LoVo (cell line): ENCODE measurements at places on chromosomes 4 and X.
A peak's percentile ranks its signal among the peaks of the same experiment; 100 is the strongest.

DNA sequence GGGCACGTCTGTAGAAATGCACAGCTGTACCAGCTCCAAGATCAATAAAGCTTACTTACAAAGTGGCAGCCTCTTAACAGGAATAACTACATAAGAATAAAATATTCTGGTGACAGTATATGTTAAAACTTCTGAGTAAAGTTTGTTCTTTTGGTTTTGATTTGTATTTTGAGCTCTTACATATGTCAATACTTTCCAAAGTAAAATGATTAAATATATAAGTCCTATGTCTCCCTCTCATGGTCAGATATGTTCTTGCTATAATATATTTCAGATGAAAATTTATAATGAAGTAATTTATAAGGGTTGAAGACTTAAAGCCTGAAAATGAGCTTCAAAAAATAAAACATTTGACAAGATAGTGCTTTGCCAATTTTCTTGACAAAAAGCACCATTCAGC, 254.4 kb downstream of the NPFFR2 start:
- DNase-seq, result peak; percentile 5

DNA sequence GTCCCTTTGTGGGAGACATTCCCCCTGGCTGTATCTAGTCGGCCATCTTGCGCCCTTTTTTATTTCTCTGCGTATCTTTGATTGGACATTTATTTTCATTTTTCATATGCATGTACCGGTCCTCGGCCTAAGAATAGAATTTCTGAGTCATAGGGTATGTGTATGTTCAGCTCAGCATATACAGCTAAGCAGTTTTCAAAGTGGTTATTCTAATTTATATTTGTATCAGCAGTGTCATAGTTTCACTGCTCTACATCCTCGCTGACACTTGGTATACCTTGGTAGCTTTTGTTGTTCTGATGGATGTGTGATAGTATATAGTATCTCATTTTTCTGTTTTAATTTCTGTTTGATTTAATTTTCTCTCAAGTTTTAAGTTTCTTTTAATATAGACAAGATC, 38.7 kb downstream of the BEX3 start:
- no peak for DNase-seq

GRCh38 chrX:151711154-151711553, 4.7 kb upstream of the FATE1 start:
- no peak for DNase-seq

GRCh38 chr4:122687531-122688061, 44.9 kb upstream of the BBS12 start:
- DNase-seq, result no peak

GRCh38 chr4:67687636-67688035, 13.3 kb downstream of the UBA6 start:
- no peak for DNase-seq

GRCh38 chr4:159856451-159856850, 753.6 kb downstream of the RAPGEF2 start:
- no peak for DNase-seq

GRCh38 chrX:19846995-19847790, 40.2 kb downstream of the SH3KBP1 start:
- DNase-seq, result no peak

GRCh38 chrX:140099221-140099620, 133.9 kb upstream of the CXorf66 start:
- DNase-seq, result no peak

DNA sequence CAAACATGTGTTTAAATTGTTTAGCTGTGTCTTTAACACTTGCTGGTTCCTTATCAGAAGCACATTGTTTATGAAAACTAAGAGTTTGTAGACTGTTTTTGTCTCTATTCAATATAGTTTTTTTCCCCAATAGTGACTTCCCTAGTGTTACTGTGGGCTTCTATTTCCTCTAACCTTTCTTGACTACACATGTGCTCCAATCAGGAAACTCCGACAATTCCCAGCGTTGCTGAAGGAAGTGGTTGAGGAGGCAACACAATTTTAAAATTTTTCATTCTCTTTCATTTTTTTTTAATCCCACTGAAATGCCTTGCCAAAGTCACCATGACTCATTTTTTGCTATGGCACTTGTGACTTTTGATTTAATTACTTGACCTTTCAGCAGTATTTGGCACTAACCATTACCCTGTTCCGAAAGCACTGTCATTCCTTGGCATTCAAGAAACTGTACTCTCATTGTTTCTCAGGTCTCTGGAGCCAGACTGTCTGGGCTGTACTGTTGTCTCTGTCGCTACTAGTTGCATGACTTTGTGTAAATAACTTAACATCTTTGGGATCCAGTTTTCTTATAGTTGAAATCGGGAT, 67.6 kb upstream of the FREM3 start:
- DNase-seq, result peak; percentile 38

DNA sequence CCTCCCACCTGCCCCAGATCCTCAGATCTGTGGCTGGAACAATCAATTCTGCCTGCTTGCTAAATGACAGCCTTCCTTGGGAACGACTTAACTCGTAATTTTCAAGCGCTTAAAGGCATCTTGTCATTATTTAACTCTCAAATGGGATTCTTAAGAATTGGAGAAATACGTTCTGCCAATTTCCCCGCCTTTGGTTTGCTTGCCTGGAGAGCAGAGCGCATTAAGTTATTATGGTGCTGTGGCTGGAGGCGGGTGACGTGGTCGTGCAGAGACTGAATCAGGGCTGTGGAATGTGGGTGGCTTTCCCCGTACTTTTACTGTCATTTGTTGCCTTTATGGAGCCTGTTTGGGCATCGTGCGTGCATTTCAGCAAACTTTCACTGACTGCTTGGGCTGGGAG, 78.9 kb upstream of the PSAPL1 start:
- peak; percentile 10 for DNase-seq

- DNase-seq, result no peak
Observed at GRCh38 chr4:182555997-182556418, 312.8 kb downstream of the TENM3 start.

- DNase-seq, result no peak
Observed at GRCh38 chrX:48883729-48884128, 13.8 kb downstream of the TIMM17B start.

DNA sequence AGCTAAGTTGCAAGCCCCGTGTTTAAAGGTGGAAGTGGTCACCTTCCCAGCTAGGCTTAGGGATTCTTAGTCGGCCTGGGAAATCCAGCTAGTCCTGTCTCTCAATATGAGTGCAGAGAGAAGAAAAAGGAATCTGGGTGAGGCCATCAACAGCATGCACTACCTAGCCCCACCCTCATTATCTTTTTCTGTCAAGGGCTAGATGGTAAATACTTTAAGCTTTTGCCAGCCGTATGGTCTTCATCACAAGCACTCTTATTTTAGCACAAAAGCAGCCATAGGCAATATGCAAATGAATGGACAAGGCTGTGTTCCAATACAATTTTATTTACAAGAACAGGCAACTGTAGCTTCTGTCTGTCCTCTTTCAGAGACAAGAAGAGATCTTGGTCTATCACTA, 282.9 kb downstream of the ZNF674 start:
- DNase-seq, result peak; percentile 70

GRCh38 chr4:143473334-143474126, 40.0 kb upstream of the SMARCA5 start:
- no peak for DNase-seq

- no peak for DNase-seq
Observed at GRCh38 chrX:78658414-78658813, 714 bp downstream of the RTL3 start.

GRCh38 chr4:40587826-40588225, 41.8 kb downstream of the RBM47 start:
- no peak for DNase-seq

DNA sequence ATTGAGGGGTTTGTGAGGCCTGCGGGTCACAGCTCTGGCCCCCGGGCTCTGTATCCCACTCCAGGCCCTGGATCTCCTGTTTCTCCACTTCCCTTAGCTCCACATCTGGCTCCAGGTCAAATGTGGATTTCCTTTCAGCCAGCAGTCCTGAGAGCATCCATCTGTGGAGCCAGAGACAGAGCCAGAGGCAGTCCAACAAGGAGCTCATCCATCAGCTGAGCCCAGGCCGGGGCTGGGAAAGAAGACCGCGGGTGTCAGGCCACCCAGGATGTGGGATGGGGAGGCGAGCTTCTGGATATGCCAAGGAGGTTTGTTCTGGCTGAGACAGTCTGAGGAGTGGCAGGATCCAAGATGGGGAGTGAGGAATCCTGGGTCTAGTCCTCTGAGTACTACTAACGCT, 91.7 kb downstream of the EFNB1 start:
- DNase-seq, result no peak

GRCh38 chrX:85140964-85141363, 102.6 kb downstream of the SATL1 start:
- no peak for DNase-seq

GRCh38 chr4:49044270-49044669, 58.2 kb downstream of the CWH43 start:
- no peak for DNase-seq

- DNase-seq, result no peak
Observed at GRCh38 chr4:43331226-43332051, 438.9 kb downstream of the GRXCR1 start.

DNA sequence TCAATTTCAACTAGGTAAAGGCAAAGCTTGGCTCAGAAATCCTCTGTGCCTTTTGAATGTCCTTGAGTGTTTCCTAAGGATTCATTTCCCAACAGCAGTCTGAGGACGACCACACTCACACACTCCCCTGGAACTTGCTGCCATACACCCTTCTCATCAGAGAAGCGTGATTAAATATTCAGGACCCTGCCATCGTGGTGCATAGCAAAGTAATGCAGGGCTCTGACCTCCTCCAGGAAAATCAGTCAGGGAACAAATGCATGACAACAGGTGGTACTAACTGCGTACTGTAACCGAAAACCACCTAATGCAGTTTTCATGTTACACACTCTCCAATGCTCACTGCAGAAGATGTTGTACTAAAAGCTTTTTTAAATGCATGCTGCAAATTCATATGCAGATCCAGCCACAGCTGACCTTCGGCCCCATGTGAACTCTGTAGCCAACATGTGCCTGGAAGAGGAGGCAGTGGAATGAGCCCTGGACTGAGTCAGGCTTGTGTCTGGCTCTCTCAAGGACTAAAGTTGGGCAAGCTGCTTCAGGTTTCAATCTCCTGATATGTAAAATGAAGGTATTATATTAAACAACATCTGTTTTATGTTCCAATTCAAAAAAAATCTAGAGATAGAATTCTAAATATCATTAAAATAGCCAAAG, 238.3 kb downstream of the KCNIP4 start:
- DNase-seq, result no peak

DNA sequence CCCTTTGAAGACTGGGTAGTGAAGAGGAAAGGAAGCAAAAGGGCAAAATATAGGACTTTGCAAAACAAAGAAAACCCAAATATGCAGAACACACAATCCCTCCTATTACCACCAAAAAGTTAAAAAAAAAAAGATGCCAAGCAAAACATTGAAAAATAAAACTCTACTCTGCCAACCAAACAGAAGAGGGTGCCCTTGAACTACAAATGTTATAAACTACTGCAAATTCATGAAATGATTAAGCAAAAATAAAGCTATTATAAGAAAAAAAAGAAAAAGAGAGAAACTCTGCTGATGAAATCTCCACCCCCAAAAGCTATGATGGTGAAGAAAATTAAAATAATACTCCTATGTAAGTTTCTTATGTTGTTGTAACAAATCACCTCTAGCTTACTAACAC, 168.5 kb upstream of the STK26 start:
- no peak for DNase-seq

- no peak for DNase-seq
Observed at GRCh38 chr4:184282251-184282713, 64.6 kb upstream of the ENPP6 start.

- no peak for DNase-seq
Observed at GRCh38 chr4:76779740-76780459, 118.0 kb downstream of the SOWAHB start.

DNA sequence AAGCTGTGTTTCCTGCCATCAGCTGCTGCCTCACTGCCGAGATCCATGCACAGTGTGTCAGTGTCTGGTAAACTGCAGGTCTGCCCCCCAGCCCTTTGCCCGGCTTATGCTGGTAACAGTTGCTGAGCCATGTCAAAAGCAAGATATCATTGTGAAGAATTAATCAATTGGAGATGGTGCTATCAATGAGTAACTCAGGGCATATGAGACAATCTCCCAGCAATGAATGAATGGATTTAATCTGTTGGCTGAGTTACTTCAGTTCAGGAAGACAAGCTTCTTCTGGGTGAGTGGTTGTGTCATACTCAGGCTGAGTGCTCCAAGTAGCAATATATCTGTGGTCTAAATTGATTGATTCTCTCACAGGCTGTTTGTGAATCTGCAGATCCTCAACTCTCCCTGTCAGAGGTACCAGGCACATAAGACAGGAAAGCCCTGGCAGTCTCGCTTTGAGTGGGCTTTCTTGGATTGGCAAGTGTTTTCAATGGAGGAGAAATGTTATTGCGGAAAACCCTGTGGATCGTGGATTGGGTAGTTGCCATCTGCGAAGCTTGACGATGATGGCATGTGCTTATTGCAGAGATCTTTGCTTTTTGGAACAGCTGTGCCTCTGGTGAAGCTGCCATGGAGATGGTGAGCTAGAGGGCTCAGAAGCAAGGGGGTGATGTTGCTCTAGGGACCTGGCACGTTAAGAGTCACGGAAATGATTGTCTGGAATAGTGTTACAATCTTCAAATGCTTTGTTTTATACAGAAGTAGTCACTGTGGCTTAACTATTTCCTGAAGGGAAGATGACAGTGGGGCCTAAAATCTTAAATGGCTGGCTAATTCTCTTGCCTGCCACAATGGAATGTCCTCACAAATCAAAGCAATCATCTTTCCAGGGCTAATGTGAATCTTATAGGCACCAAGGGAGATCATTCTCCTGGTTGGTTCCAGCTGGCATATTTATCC, 147.6 kb upstream of the TBC1D9 start:
- DNase-seq, result no peak

- DNase-seq, result no peak
Observed at GRCh38 chrX:37824491-37825214, 22.7 kb downstream of the DYNLT3 start.

- DNase-seq, result no peak
Observed at GRCh38 chrX:136115126-136115903, 32.0 kb upstream of the FHL1 start.

DNA sequence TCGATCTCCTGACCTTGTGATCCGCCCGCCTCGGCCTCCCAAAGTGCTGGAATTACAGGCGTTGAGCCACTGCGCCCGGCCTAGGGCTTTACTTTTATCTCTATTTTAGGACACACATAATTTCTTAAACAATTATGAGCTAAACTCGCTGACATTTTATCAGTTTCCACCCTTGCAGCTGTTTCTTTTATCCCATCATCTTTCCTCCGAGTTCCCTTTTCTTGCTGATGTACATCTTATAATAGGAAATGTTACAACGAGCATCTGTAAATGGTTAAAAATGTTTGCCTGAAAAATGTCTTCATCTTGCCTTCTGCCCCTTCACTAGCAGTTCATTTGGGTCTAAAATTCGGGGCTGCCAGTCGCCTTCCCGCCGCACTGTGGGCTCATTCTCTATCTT, 41.2 kb downstream of the ZFYVE28 start:
- no peak for DNase-seq

DNA sequence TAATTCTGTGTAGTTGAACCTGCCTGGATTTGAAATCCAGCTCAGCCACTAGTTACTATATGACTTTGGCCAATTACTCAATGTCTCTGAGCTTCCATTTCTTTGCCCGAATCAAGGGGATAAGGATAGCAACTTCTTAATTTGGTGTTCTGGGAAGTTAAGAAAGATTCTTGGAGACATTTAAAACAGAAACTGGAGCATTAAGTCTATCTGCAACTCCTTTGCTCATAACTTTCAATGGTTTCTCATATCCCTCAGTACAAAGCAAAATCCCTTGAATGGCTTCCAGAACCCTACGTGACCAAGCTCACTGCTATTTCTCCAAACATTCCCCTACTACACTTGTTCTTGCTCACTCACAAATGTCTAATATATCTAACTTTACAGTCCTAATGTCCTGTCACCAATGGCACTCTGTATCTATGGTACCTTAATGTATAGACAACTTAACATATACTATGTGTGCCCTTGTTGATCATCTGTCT, 849.1 kb upstream of the SLIT2 start:
- no peak for DNase-seq
